ENCODE measurements at places on chromosomes 1 and 21.
A peak's percentile ranks its signal among the peaks of the same experiment; 100 is the strongest.

DNA sequence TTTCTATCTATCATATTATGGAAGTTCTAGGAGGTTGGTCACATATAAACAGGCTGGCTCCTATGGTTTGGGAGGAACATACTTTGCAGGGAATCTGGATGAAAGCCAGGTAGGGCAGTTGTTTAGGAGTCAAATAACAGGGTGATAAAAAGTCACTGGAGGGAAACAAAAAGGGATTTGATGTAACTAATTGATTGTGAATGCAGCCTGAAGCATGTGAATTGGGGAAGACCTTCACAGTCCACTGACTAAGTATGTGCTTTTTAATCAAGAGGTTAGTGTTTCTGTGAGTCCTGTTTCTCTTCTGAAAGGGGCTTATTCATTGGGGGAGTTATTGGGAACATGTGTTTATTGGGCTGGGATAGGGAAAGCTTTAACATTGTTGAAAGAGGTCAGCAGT, 41.3 kb downstream of the HMCN1 start:
- DNase-seq, result no peak

DNA sequence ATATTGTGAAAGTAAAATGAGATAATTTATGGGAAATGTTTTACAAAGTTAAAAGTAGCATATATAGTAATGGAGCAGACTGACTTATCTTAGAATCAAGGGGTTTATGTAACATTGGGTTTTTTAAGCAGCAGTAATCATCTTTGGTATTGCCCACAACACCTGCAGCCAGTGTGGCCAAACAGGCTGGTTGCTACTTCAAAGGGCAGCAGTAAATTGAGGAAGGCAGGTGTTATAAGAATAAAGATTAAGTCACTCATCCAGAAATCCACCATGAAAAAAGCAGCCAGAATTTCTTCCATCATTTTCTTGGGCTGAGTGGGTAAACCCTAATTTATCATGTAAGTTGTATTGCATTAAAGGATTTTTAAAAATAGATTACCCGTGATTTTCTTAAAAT, 16.7 kb downstream of the DYNLT5 start:
- DNase-seq, result no peak

DNA sequence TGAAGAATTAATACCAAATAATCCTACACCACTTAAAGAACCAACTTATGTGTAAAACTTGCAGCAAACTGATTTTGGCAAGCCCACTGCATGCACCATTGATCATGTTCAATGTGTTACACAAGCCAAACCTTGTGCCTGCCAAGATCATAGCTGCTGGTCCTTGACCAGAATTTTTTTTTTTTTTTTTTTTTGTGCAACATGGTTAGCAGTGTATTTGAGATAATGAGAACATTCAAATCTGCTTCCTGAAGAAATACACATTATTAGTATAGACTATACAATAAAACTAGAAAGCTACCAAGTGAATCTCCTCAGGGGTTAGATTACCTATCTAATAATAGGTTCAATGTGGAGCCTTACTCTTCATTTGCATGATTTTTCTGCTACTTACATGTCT, 421.0 kb downstream of the MRPL39 start:
- DNase-seq, result no peak

GRCh38 chr21:36104317-36105300, 30.3 kb upstream of the CBR3 start:
- DNase-seq, result peak; percentile 50

- DNase-seq, result no peak
Measured at GRCh38 chr1:226664413-226665101, 74.5 kb downstream of the ITPKB start.

DNA sequence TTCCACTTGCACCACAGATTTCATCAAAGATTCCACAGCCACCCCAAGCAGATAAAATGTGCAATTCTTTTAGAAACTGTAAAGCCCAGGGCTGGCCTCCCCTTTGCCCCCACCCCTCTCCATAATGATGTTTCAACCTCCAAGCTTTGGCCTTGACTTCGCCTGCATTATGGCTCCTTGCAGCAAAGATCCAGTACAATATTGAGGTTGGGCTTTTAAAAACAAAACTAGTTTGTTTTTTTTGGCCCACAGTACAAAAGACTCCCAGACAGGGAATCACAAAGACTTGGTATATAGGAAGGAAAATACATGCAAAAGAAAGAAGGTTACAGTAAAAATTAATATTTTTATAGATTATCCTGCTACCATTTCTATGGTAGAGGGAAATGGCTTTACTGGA, 356.5 kb upstream of the PTBP2 start:
- no peak for DNase-seq

GRCh38 chr1:63268876-63269275, 53.5 kb upstream of the FOXD3 start:
- DNase-seq, result no peak

DNA sequence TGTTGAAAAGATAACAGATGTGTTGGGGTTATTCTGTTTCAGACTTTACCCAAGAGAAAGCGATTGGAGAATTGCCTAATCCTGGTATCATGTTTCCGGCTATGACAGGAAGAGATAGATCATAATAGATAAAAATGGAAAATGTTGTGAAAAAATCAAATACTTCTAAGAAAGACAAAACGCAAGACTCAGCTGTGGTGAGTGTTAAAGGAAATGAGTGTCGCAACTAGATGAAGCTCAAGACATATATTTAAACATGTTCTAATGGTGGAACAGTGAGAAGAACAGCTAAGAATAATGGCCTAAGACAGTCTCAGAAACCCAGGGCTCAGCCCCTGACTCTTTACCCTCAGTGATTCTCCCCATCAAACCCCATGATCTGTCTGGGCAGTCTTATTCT, 426.7 kb upstream of the RUNX1 start:
- DNase-seq, result no peak

DNA sequence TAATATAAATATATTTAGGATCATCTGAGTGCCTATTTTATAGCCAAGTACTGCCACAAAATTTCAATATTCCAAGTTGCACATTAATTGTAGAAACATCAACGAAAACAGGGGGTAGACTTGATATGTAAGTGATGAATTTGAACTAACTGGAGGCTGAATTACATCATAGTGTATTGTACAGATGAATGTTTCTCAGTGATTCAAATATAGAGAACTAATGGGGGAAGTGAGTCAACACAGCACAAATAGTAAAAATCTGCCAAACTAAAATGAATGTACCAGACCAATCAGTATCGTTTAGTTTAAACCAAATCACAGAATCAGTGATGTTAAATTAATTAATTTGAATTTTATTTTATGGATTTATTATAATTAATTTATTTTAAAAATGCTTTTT, 42.8 kb downstream of the RTCA start:
- DNase-seq, result no peak

- no peak for DNase-seq
Measured at GRCh38 chr1:113166473-113166872, 93.5 kb downstream of the LRIG2 start.

GRCh38 chr1:19640363-19641316, 3.5 kb upstream of the NBL1 start:
- DNase-seq, result no peak

DNA sequence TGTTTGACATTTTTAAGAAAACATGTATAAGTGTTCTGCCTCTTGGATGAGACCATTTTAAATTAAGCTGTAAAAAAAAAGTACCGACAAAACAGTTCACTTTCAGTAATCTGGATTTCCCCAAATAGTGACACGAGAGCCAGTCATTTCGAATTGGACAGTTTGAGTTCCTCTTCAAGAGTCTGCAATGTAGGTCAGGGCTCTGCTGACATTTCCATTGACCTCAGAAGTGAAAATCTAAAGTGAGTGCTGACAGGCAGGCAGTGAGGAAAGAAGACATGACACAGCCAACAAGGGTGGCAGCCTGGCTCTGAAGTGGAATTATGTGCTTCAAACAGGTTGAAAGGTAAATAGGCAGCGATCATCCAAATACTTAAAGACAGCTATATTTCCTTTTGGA, at the start of gene IL23R:
Gene IL23R, plus strand, starts transcription at position 259 of the 400 bp plus-strand sequence. CDS start 1,667 bp downstream, outside the sequence.
- DNase-seq, result no peak

DNA sequence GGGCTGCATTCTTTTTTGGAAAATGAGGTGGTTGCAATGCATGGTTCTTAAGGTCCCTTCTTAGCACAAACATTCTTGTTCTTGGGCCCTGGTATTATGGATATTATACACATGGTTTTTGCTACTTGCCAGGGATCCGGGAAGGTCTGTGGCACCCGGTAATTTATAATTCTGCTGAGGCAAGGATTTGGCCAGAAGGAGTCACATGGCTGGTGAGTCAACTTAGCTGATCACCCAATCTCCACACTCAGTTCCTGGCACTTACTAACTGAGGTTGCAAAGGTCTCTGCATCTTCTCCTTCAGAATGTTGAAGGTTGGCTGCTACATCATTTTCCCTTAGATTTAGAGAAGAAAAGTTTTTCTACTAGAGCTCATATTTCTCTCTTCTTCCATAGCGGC, 112.5 kb downstream of the ROR1 start:
- no peak for DNase-seq

- DNase-seq, result no peak
Measured at GRCh38 chr1:166029196-166029945, 137.4 kb downstream of the FAM78B start.

DNA sequence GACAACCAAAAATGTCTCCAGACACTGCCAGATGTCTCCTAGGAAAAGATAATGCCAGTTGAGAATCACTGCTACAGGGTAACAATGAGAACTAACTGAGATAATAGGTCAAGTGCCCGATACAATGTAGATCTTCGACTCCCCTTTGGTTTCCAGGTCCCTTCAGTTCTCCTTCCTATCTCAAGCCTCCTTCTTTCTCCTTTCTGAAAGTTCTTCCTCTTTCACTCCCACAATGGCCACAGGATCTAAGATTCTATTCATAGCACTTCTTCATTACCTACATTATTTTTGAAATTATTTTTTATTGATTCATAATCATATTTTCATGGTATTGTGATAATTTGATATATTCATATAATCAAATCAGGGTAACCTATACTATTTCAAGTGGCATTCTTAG, 6.3 kb downstream of the PFDN2 start:
- no peak for DNase-seq

GRCh38 chr1:183080406-183080805, 57.2 kb downstream of the LAMC1 start:
- DNase-seq, result no peak

GRCh38 chr1:32984455-32985171, 20.0 kb upstream of the RNF19B start:
- no peak for DNase-seq

DNA sequence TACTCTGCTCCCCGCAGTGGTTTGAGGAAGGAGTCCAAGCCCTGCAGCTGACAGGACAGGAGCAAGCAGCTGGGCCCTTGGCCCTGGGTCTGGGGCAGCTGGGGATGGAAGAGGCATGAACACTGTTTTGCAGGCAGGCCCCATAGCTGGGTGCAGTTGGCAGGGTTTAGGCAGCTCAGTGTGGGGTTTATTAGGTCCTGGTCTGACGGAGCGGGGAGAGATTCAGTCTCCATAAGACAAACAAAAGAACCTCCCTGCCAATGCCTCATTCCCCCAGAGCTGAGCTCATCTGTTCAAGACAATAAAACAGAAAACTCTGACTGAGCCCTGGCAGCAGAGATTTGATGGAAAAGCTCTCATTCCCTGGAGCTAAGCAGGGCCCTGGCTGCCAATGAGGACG, 37.3 kb downstream of the OLFML2B start:
- DNase-seq, result no peak

GRCh38 chr1:44862829-44863401, 19.9 kb upstream of the PTCH2 start:
- DNase-seq, result no peak

- no peak for DNase-seq
Measured at GRCh38 chr1:182610606-182611194, 6.5 kb upstream of the RGS16 start.

GRCh38 chr1:222247081-222247480, 300.8 kb downstream of the HHIPL2 start:
- no peak for DNase-seq

DNA sequence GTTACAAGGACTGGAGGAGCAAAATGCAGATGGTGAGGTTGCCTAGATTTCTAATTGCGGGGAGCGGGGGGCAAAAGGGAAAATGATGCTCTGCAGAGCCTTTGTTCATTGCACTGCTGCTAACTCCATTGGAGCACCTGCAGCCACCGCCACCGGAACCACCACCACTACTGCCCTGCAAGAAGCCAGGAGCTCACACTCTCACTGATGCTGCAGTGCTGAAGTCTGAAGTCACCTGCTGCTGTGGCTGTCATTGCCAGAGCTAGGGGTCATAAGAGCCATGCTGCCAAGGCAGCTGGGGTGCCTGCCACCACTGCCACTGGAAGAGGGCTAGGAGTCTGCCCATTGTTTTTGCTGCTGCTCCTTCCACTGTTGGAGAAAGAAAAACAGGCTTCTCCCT, 7.3 kb upstream of the HPCAL4 start:
- DNase-seq, result no peak

DNA sequence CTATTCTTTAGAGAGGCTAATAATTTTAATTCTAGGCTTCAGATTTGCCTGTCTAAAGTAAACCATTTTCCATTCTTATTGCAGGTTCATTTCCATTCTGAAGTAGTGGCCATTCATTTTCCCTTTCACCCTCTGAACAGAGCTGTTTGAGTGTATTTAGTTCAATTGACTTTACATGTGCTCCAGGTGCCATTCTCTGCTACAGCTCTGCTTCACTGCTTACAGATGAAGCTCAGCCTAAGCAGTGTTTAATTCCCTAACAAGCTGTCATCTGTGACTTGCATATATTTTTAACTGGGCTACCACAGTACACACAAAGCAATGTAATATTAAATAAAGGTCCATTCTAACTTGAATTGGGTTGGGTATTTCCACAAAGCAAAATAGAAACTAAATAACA, 1031.6 kb downstream of the KCNT2 start:
- DNase-seq, result no peak

GRCh38 chr1:200890818-200891773, 3.6 kb upstream of the INAVA start:
- no peak for DNase-seq

- DNase-seq, result no peak
Measured at GRCh38 chr1:245292553-245292952, 137.8 kb downstream of the KIF26B start.

DNA sequence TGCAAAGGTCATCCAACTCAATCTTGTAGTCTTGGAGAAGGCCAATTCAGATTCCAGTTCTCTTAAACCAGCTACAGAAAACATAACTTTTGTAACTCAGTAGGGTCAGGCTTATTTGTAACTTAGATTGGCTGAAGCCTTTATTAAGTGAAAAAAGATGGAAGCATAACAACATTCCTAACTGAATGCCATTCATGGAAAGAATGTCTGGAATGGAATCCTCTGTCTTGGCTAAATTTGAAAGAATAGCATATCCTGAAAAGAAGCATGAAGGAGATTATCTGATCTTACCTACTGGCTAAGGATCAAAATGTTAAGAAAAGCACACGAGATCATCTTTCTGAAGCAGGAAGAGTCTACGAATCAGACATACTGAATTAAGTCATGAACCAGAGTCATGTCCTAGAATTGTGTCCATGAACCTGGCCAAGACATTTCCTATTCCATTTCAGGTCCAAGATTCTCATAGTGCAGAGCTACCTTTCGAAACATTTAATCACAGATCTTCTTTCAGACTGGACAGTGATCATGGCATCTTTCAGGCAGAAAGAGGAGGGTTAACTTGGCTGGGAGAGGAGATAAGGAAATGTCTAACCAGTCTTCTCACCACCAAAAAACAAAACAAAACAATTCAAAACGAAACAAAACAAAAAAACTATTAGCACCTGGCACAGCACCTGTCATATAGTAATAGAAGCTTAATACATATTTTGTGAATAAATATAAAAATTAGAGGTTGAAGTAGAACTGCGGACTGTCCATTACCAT, 75.6 kb downstream of the XCL2 start:
- no peak for DNase-seq
